ENCODE measurements at places on chromosomes 16 and 17.

DNA sequence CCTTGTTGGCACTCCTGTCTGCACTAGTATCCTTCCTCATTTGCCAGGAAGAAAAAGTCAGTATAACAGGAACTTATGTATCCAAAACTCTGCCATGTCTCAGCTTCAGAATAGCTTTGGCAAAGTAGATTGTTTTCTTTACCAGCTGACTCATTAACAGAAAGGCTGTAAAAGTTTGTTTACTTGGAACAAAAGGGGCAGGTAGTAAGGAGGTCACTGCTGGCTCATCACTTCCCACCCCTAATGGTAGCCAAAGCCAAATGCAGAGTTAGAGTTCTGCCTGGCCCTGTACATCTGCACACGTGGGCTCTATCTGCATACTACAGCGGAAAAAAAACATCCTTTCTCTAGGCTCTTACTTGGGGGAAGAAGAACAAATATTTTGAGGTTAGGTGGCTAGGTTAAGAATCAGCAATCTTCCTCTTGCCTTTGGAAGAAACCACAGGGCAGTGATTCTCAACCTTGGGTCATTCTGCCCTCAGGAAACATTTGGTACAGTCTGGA lies 90.9 kb upstream of the BCAR1 start:
- DNase-seq: no peak

- peak; percentile 36 for DNase-seq
Observed at GRCh38 chr16:89308391-89309333, 91.2 kb downstream of the ZNF778 start.

- DNase-seq: no peak
Observed at GRCh38 chr16:68342620-68343019, 31.8 kb downstream of the PRMT7 start.

DNA sequence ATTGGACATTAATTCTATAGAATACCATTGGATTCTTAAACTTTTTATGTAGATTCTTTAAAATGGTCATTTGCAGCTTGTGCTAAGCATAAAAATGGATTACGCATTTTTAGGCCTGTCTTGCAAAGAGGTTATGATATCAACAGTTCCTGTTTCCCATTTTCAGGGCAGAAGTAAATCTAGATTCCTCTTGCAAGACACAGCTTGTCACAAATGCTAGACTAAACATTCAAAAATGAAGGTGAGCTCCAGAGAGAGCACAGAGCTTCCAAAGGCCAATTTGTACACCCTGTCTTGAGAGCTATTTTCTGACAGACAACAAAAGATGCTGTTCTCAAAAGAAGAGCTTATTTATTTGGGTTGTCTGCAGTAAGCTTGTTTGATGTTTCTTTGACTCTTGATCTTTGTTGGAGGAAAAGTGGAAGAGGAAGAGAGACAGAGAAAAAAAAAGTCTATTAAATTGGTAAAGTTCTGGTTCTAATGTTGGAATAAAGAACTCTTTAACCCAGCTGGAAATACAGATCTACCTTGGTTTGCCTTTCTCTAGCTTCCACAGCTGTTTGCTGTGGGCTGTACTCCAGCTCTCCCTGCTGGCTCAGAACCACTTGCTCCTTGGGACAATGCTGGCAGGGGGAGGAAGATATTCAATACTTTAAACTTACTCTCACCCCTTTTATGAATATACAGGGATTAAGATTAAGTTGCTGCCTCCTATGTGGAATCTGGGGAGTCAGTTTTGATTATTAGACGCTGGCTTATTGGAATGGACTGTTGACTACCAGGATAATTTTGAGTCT lies 651.8 kb downstream of the CDH11 start:
- no peak for DNase-seq

- no peak for DNase-seq
Observed at GRCh38 chr16:87048038-87048729, 269.0 kb downstream of the C16orf95 start.

GRCh38 chr16:55399911-55400310 lies 75.9 kb downstream of the IRX6 start:
- DNase-seq: no peak

GRCh38 chr17:64718058-64718457 lies 56.0 kb upstream of the SMURF2 start:
- no peak for DNase-seq

GRCh38 chr16:17367036-17367435 lies 103.7 kb downstream of the XYLT1 start:
- peak; percentile 35 for DNase-seq

DNA sequence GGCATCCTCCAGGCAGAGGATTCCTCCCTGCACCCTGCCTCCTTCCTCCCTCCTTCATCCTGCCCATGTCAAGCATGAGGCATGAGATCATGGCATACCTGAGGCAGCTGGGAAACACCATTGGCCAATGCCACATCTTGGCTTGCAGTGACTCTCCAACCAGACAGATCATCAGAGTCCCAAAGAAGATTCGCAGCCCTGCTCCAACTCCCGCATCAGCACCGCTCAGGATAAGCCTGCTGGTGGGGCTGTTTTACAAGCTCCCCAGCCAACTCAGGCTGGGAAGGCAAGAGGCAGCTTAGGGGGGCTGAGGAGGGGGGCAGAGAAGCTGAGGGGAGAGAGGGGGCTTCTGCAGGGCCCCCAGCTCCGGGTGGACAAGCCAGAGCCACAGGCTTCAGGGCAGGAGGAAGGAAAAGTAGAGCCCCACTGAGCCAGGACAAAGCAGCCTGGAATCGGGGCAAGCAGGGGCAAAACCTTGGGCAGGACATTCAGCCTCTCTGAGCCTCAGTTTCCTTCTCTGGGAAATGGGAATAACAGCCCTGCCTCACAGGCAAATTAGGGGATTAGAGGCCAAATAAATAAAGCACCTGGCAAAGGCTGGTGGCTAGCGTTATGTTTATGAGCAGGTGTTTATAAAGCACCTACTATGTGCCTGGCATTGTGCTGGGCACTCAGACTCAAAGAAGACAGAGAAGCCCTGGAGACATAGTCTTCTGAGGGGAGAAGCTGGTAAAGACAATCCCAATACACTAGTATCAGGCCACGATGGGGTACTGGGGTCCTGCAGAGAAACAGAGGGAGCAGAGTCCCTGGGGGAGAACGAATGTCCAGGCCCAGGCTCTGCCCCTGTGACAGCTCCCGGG lies 88.1 kb downstream of the GOSR1 start:
- no peak for DNase-seq

- no peak for DNase-seq
Observed at GRCh38 chr16:19707569-19708295, 10.3 kb downstream of the KNOP1 start.

DNA sequence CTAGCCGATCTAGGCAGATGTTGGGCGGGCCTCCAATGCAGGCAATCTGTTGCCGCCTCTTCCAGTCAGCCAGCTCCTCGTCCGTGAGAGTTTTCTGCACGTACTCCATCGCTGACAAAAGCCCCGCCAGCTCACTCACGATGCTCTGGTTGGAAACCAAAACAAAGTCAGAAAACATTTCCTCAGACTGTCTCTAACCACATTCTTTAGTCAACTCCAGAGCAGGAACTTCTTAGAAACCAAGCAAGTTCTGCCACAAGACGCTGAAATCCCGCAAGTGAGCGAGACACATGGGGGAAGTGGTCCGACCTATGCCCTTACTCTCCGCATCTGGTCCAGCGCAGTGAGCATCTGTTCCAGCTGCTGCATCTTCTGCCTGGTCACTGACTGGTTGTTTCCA lies 49.1 kb downstream of the STAT5A start:
- DNase-seq: no peak

GRCh38 chr17:1961189-1961588 lies 63.9 kb downstream of the RTN4RL1 start:
- DNase-seq: no peak

GRCh38 chr16:84054916-84055315 lies 12.3 kb upstream of the SLC38A8 start:
- peak; percentile 26 for DNase-seq

- no peak for DNase-seq
Observed at GRCh38 chr17:9647014-9647413, 1.7 kb downstream of the USP43 start.

GRCh38 chr16:6926341-6926740 lies 406.3 kb upstream of the RBFOX1 start:
- DNase-seq: no peak

- DNase-seq: peak; percentile 86
Observed at GRCh38 chr17:39174920-39175694, 9.1 kb upstream of the ARL5C start.

- DNase-seq: no peak
Observed at GRCh38 chr16:57801809-57802340, 416 bp downstream of the KIFC3 start.

DNA sequence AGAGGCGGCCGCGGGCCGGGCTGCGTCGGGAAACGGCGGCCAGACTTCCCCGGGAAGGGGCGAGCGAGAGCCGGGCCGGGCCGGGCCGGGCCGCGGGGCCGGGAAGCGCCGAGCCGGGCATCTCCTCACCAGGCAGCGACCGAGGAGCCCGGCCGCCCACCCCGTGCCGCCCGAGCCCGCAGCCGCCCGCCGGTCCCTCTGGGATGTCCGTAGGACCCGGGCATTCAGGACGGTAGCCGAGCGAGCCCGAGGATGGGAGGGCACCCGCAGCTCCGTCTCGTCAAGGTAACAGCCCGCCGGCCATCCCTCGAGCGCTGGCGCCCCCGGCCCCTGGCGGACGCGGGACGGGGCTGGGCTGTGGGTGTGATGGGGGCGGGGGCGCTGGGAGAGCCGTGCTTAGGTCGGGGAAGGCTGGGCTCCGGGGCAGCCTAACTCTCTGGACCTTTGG lies at the start of gene CRHR1:
CRHR1 (plus strand) TSS at position 28 of the 448 bp plus-strand sequence; CDS start at position 253, 225 bp downstream.
- DNase-seq: no peak

GRCh38 chr16:47069313-47069712 lies 74.4 kb downstream of the NETO2 start:
- DNase-seq: no peak

GRCh38 chr17:57861000-57861789 lies 11.4 kb upstream of the MRPS23 start:
- peak; percentile 26 for DNase-seq

GRCh38 chr17:2867441-2868424 lies 71.5 kb downstream of the RAP1GAP2 start:
- DNase-seq: no peak

DNA sequence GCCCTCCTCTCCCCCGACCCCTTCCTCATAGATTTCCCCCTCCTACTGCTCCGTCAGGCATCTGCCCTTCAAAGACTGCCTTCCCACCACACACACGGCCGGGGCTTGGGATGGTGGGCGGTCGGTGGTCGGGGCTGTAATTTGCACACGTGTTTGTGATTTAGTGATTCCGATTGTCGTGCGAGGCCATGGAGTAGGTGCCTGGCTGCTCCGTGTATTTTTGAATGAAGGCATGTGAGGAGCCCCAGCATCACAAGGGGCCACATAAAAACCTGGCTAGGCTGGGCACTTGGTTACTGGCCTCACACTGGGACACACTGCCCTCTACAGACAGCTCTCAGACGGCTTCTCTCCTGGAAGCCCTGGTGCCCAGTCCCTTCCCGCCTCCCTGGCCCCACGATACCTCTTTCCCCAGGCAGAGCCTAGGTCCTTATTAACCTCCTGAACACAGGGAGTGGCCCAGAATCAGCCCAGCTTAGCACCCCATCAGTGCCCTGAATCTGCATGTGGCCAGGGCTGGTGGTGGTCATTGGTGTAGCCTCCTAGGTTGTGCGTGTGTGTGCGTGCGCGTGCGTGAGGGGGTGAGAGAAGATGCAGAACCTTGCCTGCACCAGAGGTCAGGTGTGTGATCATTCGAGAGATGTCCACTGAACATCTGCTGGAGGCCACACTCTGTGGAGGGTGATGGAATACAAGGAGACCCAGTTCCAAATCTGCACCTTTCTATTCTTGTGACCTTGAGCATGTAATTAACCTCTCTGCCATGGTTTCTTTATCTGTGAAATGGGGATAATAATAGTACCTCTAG lies 1.3 kb upstream of the SOCS1 start:
- DNase-seq: peak; percentile 40

GRCh38 chr17:40344421-40345160 lies 19.9 kb downstream of the GJD3 start:
- DNase-seq: peak; percentile 48

DNA sequence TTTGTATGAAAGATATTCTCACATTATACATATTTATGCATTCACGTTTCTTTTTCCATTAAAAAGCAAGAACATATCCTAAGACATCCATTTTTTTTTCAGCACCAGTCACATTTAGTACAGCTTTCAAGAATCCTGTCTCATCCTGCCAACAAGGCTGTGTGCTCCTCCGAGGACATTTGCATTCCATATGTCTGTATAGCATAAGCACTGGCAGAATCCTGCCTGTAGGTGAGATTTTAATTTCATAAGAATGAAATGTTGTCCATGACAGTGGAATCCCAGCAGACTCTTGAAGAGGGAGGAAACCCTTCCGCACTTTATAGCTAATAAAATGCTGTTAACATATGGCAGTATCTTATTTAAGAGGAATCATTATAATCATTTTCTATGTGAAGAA lies 2.9 kb upstream of the PMP22 start:
- no peak for DNase-seq

GRCh38 chr17:11564589-11565380 lies 33.5 kb upstream of the DNAH9 start:
- no peak for DNase-seq

DNA sequence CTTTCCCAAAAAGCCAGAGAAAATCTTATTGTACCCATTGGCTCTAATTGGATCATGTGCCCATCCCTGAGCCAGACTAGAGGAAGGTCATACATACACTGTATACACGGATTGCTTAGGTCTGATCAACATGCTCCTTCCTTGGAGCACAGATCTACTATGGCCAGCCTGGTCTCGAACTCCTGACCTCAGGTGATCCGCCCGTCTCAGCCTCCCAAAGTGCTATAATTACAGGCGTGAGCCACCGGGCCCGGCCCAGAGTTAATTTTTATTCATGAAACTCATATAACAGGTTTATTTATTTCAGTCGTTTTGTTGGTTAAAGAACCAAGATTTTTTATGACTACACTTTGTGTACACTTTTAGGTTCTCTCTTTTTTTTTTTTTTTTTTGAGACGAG lies 1.2 kb upstream of the TAOK1 start:
- no peak for DNase-seq

GRCh38 chr17:29146369-29146972 lies 33.7 kb downstream of the MYO18A start:
- DNase-seq: no peak

GRCh38 chr16:88784074-88784855 lies 755 bp downstream of the PIEZO1 start:
- DNase-seq: peak; percentile 38

All from CD8-positive, alpha-beta memory T cell (primary cell).